ENCODE measurements at places on chromosomes 13 and 19. TPM values are rescaled to one million over a fixed set of nuclear protein-coding genes. Genes with fewer than 3 reads are reported as not detected.

- no peak for DNase-seq
Measured at GRCh38 chr13:32206097-32206740, 108.9 kb downstream of the ZAR1L start.

- peak; percentile 70 for DNase-seq
Measured at GRCh38 chr19:54473071-54473891, at the start of gene CDC42EP5. TSS of gene CDC42EP5 (minus strand) at chr19:54473296. CDS start at chr19:54465547, 7,749 bp downstream.

DNA sequence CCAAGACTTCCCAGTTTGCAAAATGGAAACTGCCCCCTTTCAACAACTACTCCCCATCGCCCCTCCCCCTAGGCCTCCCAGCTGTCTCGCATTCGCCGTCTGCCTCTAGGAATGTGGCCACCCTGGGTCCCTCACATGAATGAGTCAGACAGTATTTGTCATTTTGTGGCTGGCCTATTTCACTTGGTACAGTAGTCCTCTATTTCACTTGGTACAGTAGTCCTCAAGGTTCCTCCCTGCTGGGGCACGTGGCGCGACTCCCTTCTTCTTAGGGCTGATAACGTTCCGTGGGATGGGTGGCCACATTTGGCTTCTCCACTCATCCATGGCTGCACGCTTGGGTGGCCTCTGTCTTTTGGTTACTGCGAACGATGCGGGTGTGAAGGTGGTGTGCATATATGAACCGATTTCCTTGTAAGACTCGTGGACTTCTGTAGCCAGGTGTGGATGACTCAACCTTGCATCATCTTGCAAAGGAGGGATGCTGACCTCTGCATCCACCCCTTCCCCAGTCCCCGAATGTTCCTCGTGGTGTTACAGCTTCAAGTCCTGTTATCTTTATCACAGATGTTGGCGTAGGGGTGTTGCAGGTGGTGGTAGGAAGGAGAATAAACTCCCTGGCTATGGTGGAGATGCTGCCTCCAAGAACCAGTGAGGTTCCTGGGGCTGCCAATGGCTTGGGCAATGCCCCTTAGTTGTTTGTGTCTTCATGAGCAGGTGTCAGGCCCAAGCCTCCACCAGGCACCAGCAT lies 112.1 kb upstream of the SOX1 start:
- peak; percentile 32 for DNase-seq

DNA sequence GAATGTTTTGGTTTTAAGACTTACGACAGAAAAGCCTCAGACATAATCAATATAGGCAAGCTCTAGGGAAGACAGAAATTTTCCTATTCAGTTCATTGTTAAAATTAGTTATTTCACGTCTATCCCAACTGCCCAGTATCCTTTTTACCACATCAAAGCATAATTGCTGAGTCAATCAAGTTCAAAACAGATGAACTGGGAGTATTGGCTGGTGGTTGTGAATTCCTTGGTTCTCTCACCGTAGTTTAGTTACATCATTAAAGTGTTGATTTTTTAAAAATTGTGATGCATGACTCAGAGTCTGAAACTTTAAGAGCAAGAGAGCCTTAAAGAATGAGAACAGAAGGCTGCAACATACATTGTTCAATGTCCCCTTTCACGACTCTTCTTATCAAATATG lies 143.3 kb upstream of the FREM2 start:
- DNase-seq = no peak

- DNase-seq = no peak
Measured at GRCh38 chr13:24822640-24823039, 58.7 kb downstream of the RNF17 start.

DNA sequence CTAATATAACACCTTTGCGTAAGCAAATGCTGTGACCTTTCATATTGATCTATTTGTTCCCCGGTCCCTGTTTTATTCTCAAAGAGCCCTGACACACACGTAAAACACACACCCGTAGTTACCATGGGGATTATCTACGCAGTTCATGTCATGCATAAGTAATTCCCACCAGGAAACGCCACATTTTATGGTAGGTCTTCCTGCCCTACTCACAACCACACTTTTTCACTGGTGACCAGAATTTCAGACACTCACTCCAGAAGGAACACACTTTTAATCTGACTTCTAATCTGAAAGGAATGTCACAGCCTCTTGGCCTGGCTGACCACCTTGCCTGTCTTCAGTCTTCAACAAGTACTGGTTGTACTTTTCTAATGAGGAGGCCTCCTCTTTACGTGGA lies 46.8 kb downstream of the SLC7A1 start:
- DNase-seq = peak; percentile 8

Gene SHD
- 0.53 TPM for total RNA-seq

Gene TMEM91
- total RNA-seq = 0.98 TPM

Gene RNF225
- not detected for total RNA-seq

Gene R3HDM4
- total RNA-seq = 23.0 TPM
